NCI-H460 (cell line): ENCODE measurements at places on chromosomes 11 and 22. TPM values are rescaled to one million over a fixed set of nuclear protein-coding genes. Genes with fewer than 3 reads are reported as not detected.

DNA sequence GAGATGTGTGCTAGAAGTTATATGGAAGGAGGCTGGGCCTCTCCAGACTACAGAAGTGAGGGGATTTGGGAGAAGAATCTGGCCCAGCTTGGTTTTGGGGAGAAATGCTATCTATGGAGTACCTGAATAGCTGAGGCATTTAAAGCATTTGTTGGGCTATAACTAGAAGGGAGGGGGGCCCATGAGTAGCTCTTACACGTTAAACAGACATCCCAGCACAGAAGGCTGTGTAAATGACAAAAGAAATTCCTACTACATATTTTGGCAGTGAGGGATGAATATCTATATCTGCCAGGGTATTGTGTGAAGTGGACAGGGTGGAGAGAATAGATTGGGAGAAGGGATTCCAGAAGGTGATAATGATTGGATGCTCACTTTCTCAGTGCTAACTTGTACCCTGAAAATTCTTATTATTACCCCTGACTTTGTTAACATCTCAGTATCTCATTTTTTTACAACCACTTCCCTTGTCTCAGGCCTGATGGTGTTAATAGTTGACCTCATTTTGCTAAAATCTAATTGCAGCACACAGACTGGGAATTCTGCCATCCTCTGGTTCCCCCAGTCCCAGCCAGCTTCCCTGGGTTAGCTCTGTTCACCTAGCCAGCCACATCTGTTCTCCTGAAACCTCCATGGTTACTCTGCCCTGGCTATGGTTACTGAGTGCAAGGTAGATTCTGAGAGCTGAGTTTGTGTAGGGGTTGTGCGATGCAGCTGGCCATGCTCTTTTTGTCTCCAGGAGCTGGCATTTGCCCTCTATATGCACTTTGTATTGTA is 28.8 kb upstream of the RRM1 start:
- no peak for DNase-seq

Gene SLC6A5
- total RNA-seq = not detected in 2 replicates

Gene TBX10
- not detected in 2 replicates for total RNA-seq

Gene DBX1
- not detected in 2 replicates for total RNA-seq

Gene OR8G5
- not detected in 2 replicates for total RNA-seq

- no peak for DNase-seq
Measured at GRCh38 chr22:42214633-42215415, 55.6 kb downstream of the TCF20 start.

DNA sequence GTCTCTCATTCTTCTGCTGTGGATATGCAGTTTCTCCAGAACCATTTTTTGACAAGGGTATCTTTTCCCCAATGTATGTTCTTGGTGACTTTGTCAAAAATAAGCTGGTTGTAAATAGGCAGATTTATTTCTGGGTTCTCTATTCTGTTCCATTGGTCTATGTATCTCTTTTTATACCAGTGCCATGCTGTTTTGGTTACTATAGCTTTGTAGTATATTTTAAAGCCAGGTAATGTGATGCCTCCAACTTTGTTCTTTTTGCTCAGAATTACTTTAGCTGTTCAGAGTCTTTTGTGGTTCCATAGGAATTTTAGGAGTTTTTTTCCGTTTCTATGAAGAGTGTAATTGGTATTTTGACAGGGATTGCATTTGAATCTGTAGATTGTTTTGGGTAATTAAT is 12.4 kb downstream of the HORMAD2 start:
- DNase-seq = no peak

Gene CD3G
- total RNA-seq = not detected in 2 replicates

DNA sequence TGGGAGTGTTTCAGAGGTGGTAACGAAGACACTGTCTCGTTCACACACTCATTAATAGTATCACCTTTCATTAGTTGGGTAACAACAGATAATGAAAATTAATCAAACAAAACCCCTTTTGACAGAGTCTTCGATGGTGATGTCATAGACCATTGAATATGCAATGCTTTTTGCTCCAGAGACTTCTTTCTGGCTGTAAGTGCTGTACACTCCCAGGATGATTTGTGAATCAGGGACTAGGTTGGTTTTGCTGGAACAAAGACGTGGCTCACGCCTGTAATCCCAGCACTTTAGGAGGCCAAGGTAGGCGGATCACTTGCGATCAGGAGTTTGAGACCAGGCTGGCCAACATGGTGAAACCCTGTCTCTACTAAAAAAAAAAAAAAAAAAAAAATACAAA is 9.5 kb upstream of the RASSF10 start:
- no peak for DNase-seq

- DNase-seq = no peak
Measured at GRCh38 chr11:111105566-111105965, 140.0 kb upstream of the POU2AF2 start.

GRCh38 chr11:19229671-19230070 is 11.1 kb downstream of the E2F8 start:
- DNase-seq = no peak

Gene SLC29A2
- 4.6 and 4.7 TPM in 2 replicates for total RNA-seq

DNA sequence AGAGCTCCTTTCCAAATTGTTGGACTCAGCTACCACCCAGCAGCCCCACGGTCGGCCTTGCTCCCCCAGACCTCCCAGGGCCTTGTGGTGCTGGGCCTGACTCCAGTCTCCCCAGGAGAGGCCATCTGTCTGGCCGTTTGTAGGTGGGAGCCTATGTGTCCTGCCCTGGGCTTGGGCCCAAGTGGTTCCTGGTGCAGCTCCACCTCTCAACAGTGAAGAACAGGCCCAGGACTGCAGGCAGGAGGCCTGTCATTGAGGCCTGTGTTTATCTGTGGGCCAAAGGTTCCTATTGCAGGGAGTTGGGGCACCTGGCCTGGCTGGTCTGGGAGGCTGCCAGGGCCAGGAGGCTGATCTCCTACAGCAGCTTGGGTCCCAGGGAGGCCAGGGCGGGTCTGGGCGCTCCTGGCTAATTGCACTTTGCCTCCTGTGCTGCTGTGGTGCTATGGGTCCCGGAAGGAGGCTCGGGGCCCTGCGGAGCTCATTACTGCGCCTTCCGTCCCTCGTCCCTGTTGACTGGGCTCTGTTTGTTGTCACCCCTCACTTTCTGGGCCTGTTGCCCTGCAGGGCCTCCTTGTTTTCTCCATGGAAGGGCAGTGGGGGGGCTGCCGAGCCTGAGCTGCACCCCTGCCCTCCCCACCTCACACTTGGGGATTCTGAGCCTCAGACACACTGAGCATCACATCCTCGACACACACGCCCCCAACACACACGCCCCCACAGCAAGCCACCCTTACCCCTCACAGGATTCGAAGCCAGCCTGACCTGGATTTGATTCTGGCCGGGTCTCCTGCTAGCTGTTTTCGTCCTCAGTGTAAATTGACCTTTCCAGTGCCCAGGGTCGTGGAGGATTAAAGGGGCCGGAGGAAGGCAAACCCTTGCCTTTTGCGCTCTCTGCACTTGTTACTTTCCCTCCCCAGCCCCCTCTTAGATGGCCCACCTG is 6.8 kb upstream of the OMP start:
- no peak for DNase-seq

DNA sequence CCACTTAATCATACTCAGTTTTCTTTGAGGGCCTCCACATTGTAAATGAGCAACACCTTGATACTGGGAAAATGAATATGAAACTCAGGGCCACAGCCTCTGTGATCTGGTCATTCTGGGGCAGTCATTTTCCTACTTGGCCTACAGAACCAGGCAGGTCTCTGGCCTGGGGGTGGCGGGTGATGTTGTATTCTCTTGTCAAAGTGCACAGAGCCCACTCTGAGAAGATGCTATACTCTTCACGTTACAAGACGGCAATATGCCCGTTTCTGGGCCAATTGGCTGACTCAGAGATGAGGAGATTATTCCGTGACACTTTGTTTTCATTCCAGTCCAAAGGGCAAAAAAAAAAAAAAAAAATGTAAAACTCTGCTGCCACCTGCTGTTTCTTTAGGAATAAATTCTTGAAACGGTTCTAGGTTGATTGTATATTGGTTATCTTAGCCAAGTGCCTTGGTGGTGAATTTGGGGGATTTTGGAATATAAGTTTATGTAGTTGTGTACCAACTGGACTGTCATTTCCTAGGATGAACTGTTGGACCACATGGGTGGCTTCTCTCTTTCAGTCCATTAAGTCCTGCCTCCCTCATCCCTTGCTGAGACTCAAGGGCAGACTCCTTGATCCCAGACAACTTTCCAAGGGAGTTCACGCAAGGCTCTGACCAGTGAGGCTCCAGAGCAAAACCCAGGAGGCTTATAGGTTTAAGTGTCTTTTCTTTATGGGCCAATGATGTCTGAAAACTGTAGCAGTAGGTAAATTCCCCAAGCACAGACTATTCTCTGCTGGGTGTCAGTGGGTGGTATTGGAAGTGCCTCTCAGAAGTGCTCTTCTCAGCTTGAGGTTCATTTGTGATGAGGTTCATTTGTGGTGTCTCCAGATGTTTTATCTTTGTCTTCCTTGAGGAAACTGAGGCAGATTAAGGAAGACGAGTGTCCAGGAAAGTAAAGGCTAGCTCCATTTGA is 18.2 kb downstream of the ADM start:
- DNase-seq = peak; percentile 71

- DNase-seq = no peak
Measured at GRCh38 chr11:75492181-75492820, 33.4 kb downstream of the GDPD5 start.

GRCh38 chr11:57567515-57568329 is at the start of gene UBE2L6:
TSS of gene UBE2L6 (minus strand) at chr11:57567672. CDS start at chr11:57567611, 61 bp downstream.
- DNase-seq = peak; percentile 16

DNA sequence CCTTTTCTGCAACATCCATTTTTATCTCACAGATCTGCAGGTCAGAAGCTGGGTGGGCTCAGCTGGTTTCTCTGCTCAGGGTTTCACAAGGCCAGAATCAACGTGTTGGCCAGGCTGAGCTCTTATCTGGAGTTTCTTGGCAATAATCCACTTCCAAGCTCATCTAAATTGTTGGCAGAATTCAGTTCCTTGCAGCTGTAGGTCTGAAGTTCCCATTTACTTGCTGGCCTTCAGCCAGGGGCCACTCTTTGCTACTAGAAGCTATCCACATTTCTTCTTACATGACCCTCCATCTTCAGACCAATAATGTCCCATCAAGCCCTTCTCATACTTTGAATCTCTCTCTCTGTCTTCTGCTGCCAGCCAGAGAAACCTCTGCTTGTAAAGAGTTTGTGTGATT is 103.5 kb downstream of the WNT11 start:
- no peak for DNase-seq

DNA sequence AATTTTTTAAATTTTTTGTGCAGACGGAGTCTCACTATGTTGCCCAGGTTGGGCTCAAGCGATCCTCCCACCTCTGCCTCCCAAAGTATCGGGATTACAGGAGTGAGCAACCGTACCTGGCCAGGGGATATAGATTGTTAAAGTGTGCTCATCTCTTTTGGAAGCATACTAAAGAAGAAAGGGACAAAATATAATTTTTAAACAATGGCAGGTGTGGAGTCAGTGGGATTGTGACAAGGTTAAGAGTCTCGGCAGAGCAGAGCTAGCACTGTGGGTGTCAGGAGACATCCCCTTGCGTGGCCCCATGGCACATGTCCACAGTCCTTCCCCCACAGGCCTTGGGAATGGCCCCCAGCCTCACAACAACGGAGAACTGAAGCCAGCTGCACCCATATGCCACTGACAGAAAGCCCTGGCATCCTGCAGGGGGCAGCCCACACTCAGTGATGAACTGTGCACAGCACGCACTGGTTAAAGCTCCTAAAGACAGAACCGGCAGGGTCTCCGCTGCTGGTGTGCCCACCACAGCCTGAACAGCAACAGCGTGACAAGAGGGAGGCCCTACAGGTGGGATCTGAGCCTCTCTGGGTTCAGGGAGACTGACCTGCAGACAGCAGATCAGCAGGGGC is 29.9 kb downstream of the SERPIND1 start:
- no peak for DNase-seq

DNA sequence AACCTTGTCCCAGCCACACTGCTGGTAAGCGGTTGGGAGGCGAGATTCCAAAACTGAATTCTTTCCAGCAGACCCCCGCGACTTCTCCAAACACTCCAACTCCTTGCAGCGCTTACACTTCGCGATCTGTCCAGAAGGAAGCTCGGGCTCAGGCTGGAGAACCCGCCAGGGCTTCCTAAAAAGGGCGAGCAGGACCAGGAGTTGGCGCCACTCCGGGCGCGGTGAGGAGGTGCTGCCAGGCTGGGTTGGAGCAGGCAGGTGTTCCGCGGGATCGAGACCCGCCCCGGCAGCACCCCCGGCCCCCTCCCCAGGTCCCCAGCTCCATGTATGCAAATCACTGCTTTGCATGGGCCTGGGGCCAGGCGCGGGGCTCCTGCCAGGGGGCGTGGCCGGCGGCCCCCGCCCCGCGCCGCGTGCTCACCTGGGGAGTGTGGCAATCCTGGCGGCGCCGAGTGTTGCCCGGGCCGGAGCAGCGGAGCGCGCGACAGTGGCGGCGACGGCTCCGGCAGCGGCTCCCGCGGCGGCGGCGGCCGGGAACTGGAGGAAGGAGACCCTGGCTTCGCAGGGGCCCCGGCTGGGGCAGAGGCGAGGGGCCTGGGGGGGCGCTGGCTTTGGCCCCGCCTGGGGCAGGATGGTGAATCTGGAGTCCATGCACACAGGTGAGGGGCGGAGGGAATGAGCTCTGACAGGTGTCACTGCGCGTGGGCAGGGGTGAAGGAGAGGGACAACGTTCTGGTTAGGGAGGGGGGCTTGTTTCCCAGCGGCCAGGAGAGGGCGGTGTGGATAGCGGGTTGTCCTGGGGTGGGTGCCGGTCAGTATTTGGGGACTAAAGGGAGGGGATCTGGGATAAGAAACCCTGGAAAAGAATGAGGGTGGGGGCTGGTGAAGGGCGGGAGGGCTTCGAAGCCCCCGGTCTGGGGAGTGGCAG is at the start of gene POU2F3:
Gene POU2F3, plus strand, starts transcription at position 428 of the 928 bp plus-strand sequence. Its CDS starts 204 bp downstream, at position 632.
- no peak for DNase-seq

- DNase-seq = no peak
Measured at GRCh38 chr11:42462558-42463310, 849.1 kb upstream of the API5 start.

- no peak for DNase-seq
Measured at GRCh38 chr11:12534549-12534948, 139.7 kb upstream of the TEAD1 start.

Gene RSF1
- total RNA-seq = 18.4 and 19.2 TPM in 2 replicates

GRCh38 chr11:72162891-72163492 is 27.5 kb downstream of the FOLR3 start:
- DNase-seq = no peak

- no peak for DNase-seq
Measured at GRCh38 chr11:10087186-10087922, 206.7 kb downstream of the SBF2 start.

GRCh38 chr11:117634756-117635603 is 162.0 kb downstream of the DSCAML1 start:
- no peak for DNase-seq

Gene OR4C15
- total RNA-seq = not detected in 2 replicates

GRCh38 chr11:79185351-79185750 is 255.5 kb downstream of the TENM4 start:
- DNase-seq = no peak

- no peak for DNase-seq
Measured at GRCh38 chr22:38131399-38131798, 20.9 kb upstream of the BAIAP2L2 start.

Gene AIFM3
- 0.98 and 1.4 TPM in 2 replicates for total RNA-seq
